ENCODE measurements at places on chromosomes 1 and 21. TPM values are rescaled to one million over a fixed set of nuclear protein-coding genes. Genes with fewer than 3 reads are reported as not detected.

- no peak for DNase-seq
These were observed 218.7 kb downstream of the DAB1 start for GRCh38 chr1:57204942-57205787.

GRCh38 chr1:97630948-97631347 is 289.9 kb downstream of the DPYD start:
- no peak for DNase-seq

DNA sequence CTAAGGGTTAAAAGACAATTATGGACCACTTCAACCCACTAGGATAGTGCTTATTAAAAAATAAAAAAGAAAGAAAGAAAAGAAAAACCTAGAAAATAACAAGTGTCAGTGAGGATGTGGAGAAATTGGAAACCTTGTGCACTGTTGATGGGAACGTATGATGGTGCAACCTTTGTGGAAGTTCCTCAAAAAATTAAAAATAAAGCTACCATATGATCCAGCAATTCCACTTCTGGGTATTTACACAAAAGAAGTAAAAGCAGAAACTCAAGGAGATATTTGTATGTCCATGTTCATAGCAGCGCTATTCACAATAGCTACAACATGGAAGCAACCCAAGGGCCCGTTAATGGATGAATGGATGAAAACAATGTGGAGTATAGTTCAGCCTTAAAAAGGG is 115.2 kb upstream of the ATP1A1 start:
- DNase-seq: no peak

DNA sequence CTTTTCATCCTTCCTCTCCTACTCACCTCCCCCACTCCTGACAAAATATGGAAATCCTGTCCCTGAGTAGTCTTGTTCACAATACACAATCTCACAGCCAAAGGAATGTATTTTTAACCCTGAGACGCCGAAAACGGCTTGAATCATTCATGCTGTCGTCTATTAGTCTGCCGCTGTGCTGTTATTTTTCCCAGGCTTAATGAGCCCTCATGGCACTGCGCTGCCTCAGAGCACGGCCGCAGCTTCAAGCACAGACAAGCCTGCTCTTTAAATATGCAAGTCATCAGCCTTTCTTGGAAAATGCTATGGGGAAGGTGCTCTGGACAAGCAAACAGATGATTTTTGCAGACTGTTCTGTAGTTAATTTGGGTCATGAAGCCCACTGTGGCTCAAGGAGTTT is 302.7 kb downstream of the DISC1 start:
- peak; percentile 45 for DNase-seq

DNA sequence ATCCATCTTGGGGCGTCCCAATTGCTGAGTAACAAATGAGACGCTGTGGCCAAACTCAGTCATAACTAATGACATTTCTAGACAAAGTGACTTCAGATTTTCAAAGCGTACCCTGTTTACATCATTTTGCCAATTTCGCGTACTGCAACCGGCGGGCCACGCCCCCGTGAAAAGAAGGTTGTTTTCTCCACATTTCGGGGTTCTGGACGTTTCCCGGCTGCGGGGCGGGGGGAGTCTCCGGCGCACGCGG is 282 bp upstream of the SOD1 start:
- no peak for DNase-seq

Gene OR10X1
- not detected for total RNA-seq

Gene CREB3L4
- total RNA-seq: 7.0 TPM

Gene SLX9
- 17.0 TPM for total RNA-seq

Gene MROH7
- not detected for total RNA-seq

All from RPMI7951 (cell line).